ENCODE measurements at places on chromosomes 5 and 9.

DNA sequence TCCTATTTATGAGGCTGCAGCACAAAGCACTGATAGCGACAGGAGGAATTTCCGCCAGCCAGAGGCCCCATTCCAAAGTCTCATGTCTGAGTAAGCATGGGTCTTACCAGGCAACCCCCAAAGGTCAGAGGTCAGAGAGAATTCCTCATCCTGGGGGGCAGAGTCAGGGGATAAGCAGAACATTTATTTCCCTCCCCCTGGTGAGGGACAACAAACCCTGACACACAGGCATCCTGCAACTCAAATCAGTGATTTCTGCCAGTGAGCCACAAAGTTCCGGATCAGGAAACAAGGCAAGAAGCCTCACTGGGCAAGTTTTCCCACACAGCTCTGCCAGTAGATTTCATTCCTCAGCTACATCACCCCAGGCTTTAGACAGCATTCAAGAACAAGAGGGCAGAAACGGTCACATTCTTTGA is 37.0 kb downstream of the ADAMTS12 start:
- DNase-seq, result no peak

- no peak for DNase-seq
These were observed 232.8 kb upstream of the ZNF608 start for GRCh38 chr5:124979251-124979650.

- no peak for DNase-seq
These were observed 138.5 kb downstream of the SLC24A2 start for GRCh38 chr9:19650312-19650711.

- DNase-seq, result no peak
These were observed 7.3 kb upstream of the NR4A3 start for GRCh38 chr9:99814359-99814758.

GRCh38 chr5:156913719-156914370 is 49.2 kb downstream of the TIMD4 start:
- DNase-seq, result no peak

GRCh38 chr5:172943283-172943841 is 15.9 kb upstream of the RPL26L1 start:
- DNase-seq, result no peak
